ENCODE measurements at places on chromosomes 1 and 21.
A peak's percentile ranks its signal among the peaks of the same experiment; 100 is the strongest.

- peak; percentile 78 for DNase-seq
Measured at GRCh38 chr1:1068517-1069055, 5.5 kb downstream of the RNF223 start.

DNA sequence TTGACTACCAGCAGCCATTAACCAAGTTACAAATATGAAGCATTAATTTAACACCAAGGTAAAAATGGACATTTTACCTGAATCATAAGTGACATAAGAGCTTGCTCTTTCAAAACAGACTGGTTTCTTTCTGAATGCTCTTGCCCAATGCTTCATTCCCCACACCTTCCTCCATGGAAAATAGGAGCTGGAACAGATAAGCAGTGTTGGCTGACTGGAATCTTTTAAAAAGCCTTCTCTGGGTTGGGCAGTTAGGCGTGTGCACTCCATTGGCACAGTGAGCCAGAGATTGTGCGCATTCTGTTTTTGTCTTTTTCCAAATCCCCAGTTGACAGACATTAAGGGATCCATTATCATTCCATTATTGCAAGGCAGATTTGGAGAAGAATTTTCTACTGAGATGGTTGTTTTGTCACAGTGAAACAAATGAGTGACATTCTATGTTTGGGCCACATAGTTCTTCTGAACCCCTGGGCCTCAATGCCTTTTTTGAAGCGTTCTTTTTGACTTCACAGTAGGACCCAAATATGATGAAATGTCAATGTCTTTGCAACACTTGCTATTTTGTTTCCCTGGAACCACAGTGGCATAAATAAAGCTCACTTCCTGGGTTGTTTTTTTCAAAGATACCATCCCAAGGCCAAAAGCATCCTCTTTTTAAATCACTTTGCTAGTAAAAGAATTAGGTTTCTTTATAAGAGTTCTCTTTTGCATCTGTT lies 32.3 kb downstream of the LRRC8B start:
- no peak for DNase-seq

- no peak for DNase-seq
Measured at GRCh38 chr1:192225266-192225665, 67.0 kb downstream of the RGS18 start.

- DNase-seq = no peak
Measured at GRCh38 chr21:9738527-9738926, 782.9 kb upstream of the TPTE start.

DNA sequence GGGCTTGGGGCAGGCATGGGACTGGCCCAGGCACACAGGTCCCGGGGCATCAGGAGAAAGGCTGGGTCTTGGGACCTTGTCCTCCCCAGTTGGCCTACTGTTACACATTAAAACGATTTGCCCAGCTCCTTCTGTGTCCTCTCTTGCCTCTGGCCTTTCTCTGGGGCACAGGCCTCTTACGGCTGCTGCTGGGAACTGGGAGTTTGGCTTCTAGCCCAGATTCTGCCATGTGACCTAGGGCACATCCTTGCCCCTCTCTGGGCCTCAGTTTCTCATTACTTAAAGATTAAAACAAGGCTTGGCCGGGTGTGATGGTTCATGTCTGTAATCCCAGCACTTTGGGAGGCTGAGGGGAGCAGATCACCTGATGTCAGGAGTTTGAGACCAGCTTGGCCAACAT lies 14.0 kb downstream of the KDF1 start:
- no peak for DNase-seq

DNA sequence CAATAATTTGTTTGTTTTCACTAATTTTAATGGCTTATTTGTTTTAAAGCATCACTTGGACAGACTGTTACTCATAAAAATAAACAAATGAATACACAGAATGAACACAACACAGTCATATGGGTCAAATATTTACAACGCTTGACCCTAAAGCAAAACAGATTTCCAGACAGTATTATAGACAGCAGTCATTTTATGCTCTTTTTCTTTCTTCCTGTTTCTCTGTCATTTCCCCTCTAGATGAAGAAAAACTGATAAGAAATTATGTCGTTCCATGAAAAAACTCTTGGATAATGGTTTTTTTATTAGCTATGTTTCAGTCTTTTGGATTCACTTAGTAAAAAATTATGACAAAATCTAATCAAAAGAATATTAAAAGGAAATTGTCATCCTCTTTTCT lies 297.3 kb upstream of the NEGR1 start:
- no peak for DNase-seq

DNA sequence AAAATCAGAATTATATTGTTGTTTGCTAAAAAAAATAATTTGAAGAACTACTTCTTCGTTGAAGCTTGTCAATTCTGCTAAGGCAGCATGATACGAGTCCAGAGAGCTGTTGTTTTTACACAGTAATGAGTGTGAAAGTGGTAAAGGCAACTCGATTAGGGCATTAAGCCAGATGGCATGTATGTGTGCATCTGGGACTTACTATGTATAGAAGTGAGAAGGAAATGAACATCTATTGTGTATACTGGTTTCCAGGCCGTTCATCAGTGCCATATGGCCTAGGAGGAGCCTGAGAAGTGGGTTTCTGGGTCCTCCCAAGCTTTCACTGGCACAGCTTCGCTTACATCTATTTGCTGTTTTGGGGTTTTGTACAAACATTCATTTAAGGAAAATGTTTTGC lies 5.7 kb downstream of the CTPS1 start:
- no peak for DNase-seq

- DNase-seq = no peak
Measured at GRCh38 chr1:209911746-209912145, 26.3 kb upstream of the SYT14 start.

Data from CD8-positive, alpha-beta memory T cell (primary cell).